Pulmonary artery endothelial cell (primary cell): ENCODE measurements at places on chromosomes 16 and 17. TPM values are rescaled to one million over a fixed set of nuclear protein-coding genes. Genes with fewer than 3 reads are reported as not detected.

The DNAAF8 gene
- 0.33 and 0.42 TPM in 2 replicates for total RNA-seq

The TEX14 gene
- under 0.01 TPM in 2 replicates for total RNA-seq

The CD300E gene
- total RNA-seq: not detected in 2 replicates

The TPSD1 gene
- not detected in 2 replicates for total RNA-seq

The PDE6G gene
- 0.26 and 0.56 TPM in 2 replicates for total RNA-seq
